ENCODE measurements at places on chromosomes 12 and 14.

DNA sequence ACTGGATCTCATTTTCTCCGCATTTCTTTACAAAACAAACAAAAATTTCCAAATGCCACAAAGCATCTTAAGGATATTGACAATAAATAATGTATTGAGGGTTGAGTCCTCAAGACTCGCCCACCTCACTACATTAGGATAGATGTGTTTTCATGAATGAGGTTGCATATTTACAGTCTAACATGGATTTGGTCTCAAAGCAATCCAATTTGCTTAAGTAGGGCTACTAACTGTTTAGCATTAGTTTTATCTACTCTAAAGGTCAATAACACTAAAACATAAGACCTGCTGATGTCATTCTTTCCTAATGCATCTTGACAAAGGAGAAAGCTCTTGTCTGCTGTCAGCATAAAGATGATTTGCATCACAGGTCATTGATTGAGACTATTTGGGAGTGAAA, 82.4 kb downstream of the PTPRR start:
- DNase-seq = no peak

DNA sequence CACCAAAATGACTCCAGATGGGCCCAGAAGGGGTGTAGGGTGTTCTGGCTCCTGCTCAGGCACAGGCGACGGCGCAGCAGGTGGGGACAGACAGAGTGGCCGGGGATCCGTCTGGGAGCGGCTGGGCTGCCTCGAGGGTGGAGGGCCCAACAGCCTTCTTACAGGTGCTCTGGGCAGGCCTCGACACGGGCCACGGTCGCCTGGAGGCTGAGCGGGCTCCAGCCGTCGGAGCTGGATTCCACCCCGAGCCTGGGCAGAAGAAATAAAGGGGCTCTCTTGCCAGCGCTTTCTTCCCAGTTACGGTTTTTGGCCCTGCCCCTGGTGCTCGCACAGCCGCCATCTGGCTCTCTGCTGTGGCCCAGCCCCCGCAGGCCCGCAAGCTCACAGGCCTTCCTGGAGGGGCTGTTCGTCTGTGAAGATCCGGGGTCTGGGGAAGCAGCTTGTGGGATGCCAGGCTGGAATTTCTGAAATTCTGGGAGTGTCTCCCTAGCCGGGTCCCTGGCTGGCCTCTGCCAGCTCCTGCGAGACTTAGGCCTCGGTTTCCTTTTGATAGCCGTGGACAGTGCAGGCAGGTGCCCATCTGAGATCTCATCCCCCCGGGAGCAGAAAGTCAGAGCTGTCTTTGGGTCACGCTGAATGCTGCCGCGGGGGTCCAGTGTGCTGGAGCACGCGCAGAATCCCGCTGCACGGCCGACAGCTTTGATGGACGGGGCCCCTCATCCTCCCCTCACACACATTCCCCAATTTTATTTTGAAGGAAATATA, 122.7 kb downstream of the PAPOLA start:
- no peak for DNase-seq

GRCh38 chr12:52901715-52902541, 2.9 kb downstream of the KRT8 start:
- no peak for DNase-seq

DNA sequence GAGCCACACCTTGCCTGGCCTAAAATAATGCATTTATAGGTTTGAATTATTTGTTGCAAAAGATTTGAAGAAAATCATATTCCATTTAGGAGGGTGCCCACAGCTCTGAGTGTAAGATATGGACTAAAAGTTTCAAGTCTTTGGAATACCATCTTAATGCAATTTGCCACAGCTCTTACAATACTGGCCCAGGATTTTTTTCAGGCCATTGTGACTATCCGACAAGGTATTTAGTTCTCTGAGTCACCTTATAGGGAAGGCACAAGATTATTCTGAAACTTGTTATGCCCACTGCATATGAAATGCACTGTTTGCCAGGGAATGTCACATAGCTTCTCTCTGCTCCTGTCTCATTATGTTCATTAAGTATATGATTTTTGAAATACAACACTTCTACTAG, 29.6 kb upstream of the SLC6A13 start:
- no peak for DNase-seq

- no peak for DNase-seq
These were observed 400 bp downstream of the ADCY6 start for GRCh38 chr12:48788524-48788853.

DNA sequence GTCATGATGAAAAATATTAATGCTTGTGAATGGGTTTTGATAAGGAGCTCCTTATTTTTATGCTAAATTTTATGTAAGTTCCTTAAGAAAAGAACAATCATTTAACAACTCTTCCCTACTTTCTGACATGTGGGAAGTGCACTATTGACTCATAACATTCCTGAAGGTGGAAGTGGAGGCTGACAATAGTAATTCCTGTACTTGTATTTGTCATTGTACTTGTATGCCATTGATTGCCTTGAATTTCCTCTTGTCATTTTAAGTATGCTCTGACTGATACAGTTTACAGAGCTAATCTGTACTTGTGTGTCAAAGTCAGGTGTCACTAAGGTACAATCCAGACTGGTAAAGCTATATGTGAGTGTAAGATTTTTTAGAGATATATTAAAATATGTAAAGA, 440.0 kb downstream of the SLC16A7 start:
- no peak for DNase-seq

GRCh38 chr12:52615208-52615868, 3.0 kb downstream of the KRT73 start:
- no peak for DNase-seq

- DNase-seq = no peak
These were observed 326.9 kb upstream of the DIO3 start for GRCh38 chr14:101234244-101234937.

DNA sequence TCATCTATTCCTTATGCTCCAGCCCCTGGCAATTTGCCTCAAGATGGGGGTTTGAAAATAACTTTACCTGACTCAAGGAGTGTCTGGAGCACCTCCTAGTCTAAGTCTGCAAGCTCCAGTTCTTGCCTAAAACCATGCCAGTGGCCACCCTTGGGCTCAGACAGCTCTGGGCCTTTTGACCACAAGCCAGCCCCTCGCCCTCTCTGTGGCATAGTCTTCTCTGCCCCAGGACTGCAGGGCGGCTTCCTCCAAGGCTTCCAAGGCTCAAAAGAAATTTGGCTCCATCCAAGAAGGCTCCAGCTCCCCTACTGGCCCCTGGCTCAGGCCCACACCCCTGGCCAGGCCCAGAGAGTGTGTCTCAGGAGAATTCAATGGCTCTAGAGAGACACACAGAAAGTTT, 14.8 kb downstream of the ACVRL1 start:
- no peak for DNase-seq

GRCh38 chr14:59251811-59252771, 63.6 kb downstream of the DAAM1 start:
- DNase-seq = peak; percentile 64

DNA sequence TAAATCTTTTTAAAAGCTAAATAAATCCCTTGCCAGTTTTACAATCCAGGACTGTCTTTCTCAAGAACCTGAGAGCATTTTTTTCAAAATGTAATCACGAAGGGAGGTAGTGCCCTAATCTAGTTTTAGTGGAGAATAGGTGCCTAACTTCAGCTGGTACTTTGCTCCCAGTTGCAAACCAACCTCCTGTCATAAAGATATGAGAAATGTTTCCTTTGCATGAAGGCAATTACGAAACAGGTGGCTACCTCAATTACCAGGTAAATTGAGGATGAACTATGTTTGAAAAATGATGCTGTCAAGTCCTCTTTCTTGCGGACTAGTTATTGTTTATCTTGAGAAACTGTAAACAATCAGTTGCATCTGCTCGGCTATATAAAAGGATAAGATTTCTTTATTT, 437.9 kb downstream of the DAD1 start:
- no peak for DNase-seq

DNA sequence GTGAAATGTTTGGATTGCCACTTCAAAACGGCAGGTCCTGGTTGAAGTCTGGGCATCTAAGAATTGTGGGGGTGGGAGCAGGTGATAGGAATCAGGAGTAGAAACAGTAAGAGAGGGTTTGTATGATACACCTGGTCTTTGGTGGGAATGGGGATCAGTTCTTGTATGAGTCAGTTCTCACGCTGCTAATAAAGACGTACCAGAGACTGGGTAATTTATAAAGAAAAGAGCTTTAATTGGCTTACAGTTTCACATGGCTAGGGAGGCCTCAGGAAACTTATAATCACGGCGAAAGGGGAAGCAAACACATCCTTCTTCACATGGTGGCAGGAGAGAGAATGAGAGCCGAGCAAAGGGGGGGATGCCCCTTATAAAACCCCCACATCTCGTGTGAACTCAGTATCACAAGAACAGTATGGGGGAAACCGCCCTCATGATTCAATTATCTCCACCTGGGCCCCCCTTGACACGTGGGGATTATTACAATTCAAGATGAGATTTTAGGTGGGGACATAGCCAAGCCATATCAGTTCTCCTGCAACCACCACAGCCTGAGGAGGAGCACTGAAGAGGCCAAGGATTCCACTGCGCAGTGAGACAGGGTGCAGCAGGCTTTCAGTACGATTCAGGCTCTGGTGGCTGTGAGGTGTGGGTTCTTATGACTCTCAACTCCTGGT, 52.1 kb downstream of the DRAM1 start:
- DNase-seq = no peak

GRCh38 chr14:90168425-90169105, 87.8 kb upstream of the PSMC1 start:
- peak; percentile 2 for DNase-seq

DNA sequence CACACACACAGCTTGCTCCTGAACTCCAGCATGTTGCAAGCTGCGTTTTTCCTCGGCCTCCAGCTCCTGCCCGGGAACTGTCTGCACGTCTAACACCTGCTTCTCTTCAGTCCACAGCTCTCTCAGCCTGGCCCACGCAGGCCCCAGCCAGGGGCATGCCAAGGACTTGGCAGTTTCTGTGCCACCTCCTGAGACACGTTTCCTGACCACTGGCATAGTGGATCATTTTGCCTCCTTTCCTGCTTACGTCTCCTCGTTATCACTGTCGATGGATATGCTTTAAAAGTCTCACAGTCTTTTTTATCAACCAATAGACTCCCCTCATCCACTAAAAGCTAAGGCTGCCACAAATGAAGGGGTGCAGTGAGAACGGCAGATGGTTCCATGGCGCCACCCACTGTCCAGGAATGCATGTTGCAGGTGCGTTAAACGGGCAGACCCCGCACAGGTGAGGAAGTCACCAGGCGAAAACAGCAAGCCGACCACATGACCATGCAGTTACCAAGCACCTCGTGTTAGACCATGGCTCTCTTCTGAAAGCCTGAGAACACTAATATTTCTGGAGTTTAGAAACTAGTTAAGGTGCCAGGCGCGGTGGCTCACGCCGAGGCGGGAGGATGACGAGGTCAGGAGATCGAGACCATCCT, 14.7 kb upstream of the TEAD4 start:
- no peak for DNase-seq

Data from fibroblast of skin of left biceps (primary cell).